NCI-H226 (cell line): ENCODE measurements at places on chromosomes 12 and 14.
A peak's percentile ranks its signal among the peaks of the same experiment; 100 is the strongest.

DNA sequence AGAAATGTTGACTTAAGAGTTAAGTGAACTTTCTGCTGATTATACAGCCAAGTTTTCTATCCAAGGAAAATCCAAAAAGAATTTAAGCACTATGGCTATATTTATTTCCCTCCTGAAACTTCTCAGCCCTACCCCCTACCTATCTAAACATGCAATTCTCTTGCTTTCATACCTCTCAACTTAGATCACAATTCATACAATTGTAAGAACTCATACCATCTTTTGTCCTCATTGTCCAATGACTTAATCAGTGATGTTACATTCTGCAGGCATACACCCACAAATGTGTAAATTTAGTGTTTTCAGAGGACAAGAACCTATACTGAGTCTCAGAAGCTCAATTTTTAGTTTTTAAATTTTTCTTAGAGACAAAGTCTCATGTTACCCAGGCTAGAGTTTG, 62.1 kb downstream of the ZFC3H1 start:
- DNase-seq, result no peak

DNA sequence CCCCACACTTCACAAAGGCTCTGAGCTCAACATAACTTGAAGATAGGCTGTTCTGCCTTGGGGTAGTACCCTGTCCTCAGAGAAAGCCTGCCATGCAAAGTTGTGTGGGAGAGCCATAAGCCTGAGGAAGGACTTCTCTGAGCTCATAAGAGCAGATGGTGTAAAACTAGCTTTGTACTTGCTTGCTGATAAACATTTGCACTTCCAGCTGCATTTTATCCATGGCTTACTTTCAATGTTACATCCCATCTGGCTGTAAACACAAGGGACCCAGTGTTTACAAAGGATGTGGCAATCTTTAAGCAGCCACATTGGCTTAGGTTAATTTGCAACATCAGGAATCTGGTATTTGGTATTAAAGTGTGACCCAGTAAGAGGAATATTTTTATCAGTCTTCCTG, 258.1 kb downstream of the IPO8 start:
- no peak for DNase-seq

DNA sequence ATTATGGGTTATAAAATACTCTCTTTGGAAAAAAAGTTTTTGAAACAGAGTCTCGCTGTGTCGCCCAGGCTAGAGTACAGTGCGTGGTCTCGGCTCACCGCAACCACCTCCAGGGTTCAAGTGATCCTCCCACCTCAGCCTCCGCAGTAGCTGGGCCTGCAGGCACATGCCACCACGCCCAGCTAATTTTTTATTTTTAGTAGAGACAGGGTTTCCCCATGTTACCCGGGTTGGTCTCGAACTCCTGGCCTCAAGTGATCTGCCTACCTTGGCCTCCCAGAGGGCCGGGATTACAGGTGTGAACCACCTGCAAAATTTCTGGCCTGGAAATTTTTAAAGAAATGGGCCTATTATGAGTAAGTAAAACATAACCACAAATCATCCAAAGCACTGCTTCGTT, 3.8 kb downstream of the USP15 start:
- DNase-seq, result no peak

DNA sequence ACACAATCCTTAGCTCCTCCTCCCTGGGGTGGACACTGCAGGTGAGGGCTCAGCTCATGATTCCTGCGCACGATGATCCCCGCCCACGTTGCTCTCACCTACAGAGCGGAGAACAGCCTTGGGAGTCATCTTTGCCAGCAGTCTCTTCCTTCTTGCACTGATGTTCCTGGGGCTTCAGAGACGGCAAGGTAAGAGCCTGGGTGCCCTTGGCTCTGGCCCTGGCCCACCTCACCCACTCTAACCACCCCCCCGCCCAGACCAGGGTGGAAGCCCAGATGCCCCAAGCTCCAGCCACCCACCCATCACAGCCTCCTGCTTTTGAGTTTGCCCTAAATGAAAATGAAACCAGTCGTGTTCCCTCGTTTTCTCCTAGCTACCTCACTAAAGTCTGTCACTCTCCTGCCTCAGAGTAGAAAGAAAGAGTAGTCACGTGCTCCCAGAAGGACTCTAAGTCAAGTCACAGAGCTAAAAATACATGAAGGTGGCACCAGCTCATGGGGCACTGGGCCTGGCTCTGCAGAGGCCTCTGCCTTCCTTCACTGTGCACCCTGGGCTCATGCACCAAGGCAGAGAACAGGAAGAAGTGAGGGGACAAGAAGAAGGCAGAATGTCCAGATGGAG, 9.0 kb downstream of the TAPBPL start:
- no peak for DNase-seq

DNA sequence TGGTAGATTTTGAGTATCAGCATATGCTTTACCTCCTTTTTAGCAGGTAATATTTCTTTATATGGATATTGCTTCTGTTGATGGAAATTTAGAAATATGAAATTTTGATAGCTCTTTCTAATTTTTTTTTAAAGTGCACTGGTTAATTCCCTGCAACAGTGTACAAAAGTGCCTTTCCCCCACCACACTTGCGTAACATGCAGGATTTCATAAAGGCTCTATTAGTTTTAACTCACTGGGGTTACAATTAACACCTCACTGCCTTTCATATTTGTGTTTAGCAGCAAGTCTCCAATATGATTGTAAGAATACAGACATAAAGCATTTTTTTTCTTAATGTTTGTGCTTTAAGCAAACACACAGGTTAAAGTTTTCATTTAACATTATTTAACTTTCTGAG, 25.6 kb downstream of the MNAT1 start:
- no peak for DNase-seq

DNA sequence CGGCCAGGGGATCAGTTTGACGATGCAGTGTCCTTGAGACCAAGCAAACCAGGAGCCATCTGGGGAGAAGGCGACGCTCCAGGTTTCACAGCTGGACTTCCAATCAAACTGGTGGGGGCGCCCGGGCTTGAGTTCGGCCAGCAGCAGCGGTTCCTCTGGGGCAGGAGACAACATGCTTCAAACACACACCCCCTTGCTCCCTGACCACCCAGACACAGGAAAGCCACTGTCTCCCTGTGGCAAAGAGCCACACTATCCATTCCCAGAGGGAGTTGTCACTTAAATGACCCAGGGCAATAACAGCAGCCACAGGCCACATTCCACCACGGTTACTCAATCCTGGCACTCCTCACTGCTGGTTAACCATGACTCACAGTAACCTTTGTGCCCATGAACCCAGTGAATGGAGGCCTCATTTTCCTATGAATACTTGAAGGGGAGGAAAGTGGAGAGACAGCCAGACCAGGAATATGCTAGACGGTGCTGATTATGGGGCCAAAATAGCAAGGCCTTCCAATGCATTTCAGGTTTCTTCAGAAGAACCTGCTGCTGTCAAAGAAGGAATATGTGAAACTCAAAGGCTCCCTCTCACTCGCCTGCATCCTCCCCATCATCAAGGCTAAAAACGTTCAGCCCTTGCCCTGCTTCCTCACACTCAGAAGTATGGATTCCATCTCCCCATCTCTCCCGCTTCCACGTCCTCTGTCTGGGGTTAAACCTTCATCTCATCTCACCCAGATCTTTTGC, 8.5 kb downstream of the WSB2 start:
- peak; percentile 90 for DNase-seq

- DNase-seq, result no peak
Measured at GRCh38 chr12:71214511-71215285, 56.9 kb upstream of the TSPAN8 start.

GRCh38 chr14:81341370-81341769, 58.8 kb downstream of the STON2 start:
- DNase-seq, result no peak

DNA sequence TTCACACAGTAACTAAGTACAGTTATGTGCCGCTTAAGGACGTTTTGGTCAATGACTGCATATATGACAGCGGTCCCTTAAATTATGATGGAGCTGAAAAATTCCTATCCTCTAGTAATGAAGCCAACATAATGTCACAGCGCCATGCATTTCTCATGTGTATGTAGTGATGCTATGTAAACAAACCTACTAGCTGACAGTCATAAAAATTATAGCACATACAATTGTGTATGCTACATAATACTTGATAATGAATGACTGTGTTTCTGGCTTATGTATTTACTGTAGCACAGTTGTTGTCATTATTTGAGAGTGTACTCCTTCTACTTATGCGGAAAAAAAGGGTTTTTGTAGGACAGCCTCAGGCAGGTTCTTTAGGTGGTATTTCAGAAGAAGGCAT, 99.7 kb downstream of the DACT1 start:
- DNase-seq, result no peak

- DNase-seq, result no peak
Measured at GRCh38 chr12:94841177-94841576, 162.3 kb downstream of the NDUFA12 start.

DNA sequence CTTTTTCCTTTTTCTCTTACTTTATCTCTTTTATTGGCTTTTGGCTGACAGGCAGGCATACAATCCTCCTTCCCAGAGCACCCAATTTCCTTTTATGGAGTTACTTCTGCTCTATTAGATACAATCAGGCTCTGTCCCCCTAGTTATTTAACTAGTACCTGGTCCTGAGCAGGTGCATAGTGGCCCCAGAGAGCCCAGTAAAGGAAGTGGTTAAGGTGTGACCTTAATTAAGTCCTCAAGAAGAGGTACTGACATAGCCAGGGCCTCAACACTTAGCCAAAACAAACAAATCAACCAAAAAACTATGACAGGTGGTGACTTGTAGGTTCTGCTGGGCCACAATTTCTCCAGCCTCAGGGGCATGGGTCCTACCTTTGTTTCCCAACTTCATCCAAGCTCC, 82.9 kb downstream of the CCDC60 start:
- DNase-seq, result no peak

DNA sequence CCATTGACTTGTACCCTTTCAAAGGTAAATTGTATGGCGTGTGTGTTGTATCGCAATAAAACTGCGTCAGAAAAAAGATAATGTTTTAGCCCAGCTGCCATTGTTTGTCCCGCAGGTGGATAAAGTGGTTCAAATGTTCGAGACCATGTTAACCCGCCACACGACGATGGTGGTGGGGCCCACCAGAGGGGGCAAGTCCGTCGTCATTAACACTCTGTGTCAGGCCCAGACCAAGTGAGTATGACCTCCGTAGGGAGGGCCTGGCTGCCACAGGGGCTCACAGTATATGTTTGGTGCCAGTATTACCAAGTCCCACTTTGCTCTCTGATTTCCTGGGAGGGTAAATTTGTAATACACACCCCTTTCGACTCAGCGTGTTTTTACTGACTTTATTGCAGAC, 96.9 kb downstream of the DNAH10 start:
- no peak for DNase-seq

GRCh38 chr12:112023759-112024396, 10.7 kb downstream of the ERP29 start:
- no peak for DNase-seq

DNA sequence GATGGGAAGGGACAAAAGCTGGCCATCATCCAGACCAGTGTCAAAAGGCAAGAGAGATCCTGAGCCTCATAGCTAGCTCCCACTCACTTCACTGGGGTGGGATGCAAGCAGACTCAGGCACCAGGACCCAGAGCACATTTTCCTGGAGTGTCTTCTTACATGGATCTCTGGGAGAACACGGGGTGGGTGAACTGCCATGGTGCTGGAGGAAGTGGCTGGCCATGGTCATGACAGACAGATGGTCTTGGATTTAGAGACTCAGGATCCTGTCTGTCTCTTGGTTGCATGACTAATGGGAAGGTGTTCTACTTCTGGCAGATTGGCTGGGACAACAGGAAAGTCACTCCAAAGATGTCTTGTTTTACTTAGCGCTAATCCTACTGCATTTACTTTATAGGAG, 311.5 kb downstream of the ATP23 start:
- DNase-seq, result no peak

DNA sequence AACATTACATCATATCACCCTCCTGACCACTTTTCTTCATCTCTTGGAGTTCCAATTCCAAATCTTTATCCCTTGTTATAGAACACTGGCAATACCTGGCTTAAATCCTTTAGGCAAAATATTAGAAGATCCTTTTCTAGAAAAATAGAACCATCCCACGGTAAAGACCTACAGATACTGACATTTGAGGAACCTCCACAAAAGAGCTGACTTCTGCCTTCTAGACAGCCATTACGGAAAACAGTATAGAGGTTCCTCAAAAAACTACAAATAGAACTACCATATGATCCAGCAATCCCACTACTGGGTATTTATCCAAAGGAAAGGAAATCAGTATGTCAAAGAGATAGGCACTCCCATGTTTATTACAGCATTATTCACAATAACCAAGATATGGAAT, 241.7 kb upstream of the AMIGO2 start:
- DNase-seq, result no peak

DNA sequence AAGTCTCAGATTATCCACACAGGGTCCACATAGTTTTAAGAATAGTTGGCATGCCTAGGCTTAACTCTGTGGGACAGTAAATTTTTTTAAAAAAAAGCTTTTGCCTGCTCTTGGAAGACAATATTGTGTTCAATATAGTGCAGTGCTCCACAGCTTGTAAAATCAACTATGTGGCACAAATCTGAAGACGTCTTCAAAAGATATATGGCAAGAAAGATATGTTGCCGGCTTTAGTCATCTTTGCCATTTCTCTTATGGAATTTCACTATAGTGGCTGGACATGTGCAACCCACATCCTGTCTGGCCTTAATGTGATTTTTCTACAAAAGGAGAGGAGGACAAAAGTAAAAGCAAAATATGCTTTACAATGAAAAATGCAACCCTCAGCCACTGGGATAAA, 90.5 kb downstream of the MGST1 start:
- DNase-seq, result no peak

DNA sequence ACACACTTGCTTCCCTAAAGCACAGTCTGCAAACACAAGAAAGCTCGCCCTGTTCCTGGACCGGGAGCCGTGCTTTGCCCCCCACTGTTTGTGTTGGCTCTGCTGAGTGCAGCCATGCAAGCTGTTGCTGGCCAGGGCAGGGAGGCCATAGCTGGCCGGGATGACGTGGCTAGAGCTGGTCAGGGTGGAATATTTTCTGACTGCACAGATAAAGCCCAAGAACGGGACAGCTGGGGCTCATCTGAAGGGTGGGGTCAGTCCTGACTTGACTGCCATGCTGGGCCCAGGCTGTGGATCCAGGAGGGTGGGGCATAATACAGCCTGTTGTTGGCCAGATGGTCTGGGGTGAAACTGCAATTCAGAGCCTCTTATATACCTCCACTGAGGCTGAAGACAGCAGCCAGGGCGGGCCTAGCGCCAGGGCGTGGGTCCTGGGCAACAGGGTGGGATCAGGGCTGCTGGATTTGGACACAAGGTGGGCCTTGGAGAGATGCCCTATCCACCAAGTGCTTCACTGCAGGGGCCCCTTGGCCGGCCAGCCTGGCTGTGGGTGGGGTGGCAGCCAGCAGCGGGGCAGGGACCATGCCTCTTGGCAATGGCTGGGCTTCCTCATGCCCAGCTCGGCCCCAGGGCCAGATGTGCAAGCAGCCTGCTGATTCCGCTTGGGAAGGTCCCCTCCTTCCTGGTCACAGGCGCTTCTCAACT, 14.8 kb downstream of the KMT5A start:
- no peak for DNase-seq
